Lung microvascular endothelial cell (primary cell): ENCODE measurements at places on chromosomes 13 and 19.

DNA sequence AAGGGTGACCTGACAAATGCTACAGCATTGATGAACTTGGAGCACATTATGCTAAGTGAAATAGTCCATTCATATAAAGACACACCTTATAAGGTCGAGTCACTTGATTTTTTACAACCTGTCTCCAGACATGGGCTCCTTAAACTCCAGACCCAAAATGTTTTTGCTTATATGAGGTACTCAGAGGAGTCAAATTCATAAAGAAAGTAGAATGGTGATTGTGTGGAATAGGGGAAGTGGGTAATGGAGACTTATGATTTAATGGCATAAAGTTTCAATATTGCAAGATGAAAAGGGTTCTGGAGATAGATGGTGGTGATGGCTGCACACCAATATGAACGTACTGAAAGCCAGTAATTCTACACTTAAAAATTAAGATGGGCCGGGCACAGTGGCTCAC is 59.3 kb downstream of the ZNF627 start:
- DNase-seq: no peak

- peak; percentile 19 for DNase-seq
These were observed 12.8 kb downstream of the FUT6 start for GRCh38 chr19:5826531-5827341.

DNA sequence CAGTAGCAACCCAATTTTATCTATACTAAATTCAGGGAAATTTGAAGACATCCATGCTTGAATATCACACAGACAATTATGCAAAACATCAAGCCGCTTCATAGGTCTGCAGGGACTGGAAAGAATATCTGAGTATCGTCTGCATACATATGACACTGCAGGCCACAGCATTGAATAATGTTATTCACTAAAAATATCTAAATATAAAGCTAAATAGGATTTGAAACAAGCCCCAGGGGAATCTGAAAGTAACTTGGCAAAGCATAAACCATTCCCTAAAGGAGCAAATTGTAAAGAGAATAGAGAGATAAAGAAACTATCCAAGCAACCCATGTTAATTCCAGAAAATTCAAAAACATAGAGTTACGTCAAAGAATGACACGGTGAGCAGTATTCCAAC is 1251.0 kb downstream of the PCDH17 start:
- DNase-seq: no peak

GRCh38 chr13:52706081-52706480 is 33.5 kb downstream of the CNMD start:
- no peak for DNase-seq

DNA sequence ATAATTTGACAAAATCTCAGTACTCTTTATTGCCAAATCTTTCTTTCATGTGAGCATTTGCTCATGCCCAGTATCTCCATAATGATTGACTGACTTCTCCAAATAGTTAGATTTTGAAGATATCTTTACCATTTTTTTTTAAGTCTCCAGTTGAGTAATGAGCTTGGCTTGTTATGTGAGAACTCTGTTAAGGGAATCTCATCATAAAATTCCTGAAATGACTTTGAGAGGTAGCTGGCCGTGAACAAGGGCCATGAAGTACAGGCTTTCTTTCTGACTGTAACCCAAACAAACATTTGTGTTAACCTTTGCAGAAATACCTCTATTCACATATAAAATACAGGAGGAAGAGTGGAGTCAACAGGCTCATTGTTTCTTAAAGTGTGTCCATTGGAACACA is 449.7 kb downstream of the IRS2 start:
- no peak for DNase-seq

DNA sequence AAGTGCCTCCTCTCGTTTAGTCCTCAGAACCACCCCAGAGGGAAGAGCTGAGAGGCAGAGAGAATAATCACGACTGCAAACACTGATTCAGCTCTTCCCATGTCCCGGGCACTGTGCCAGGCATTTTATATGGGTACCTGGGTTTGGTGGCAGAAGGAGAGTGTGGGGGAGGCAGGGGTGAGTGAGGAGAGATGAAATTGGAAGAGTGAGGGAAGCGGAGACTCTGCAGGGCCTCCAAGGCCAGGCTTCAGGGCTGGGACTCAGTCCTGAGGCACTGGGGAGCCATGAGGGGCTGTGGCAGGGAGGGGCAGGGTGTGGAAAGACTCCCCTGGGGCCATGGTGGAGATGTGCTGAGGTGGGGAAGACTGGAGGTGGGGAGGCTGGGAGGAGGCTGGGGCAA is 8.7 kb downstream of the SYNGR4 start:
- DNase-seq: no peak

DNA sequence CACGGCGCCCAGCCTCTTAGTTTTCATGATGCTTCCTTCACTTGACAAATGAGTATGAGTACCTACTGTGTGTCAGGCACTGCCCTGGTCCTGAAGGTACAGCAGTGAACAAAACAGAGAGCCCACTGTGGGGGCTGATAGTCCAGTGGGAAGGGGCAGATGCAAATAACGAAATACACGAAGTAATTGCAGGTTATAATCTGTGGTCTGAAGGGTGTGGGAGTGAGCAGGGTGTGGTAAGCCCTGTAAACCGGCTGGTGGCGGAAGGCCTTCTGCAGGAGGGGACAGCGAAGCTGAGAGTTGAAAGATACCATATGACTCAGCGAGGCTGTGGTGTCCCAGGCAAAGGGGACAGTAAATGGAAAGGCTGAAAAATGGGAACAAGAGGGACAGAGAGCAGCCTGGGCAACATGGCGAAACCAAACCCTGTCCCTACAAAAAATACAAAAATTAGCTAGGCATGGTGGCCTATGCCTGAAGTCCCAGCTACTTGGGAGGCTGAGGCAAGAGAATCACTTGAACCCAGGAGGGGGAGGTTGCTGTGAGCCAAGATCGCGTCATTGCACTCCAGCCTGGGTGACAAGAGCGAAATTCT is 60.5 kb downstream of the MAP4K1 start:
- DNase-seq: no peak

GRCh38 chr13:65292488-65292901 is 1937.6 kb downstream of the PCDH9 start:
- no peak for DNase-seq

DNA sequence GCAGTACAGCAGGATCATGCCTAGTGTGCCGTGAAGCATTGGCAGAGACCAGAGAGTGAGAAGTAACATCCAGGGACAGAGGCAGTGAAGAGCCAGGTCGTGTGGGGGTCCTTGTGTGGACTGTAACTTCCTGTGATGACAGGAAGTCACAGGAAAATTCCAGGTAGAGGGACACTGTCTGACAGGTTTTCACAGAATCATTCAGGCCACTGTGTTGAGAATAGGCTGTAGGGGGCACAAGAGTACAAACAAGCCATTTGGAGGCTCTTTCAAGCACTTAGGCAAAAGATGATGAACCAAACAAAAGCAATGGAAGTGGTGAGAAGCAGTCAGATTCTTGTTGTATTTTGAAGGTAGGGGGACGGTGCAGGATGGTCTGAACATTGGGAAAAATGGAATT is 46.4 kb downstream of the N4BP2L1 start:
- DNase-seq: peak; percentile 26

GRCh38 chr13:61592489-61592888 is 176.8 kb upstream of the PCDH20 start:
- DNase-seq: no peak

DNA sequence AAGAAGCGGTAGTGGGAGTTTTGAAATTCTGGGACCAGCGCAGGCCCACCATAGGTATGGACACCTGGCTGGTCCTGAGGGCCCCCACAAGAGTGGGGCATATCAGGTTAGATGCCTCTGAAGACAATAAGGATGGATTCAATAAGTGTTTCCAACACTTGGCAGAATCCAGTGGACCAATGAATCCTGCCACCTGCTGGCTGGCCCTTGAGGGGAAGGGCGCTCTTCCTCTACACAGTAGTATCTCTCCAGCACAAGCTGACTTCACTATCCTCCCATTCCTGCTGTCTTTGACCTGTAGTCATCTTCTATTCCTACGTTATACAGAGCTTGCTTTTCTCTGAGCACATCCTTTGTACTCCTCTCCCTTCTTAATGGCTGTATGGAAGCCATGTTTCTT is 199.7 kb upstream of the TSHZ3 start:
- no peak for DNase-seq

DNA sequence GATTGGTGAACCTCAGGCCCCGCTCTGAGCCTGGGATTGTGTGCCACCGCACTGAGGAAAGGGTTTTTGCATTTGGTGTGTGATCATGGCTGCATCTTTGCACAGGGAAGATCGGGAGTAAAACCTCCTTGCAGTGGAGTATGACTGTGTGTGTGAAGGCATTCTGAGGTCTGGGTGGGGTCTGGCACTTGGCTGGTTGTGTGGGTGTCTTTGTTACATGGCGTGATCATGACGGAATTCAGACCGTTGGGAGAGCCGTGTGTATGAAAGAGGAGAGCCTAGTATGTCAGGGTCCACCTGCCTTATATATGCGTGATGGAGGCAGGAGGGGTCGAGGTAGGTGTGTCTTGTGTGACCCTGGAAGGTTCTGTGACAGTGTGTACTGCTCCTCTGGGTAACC is 740 bp upstream of the BEST2 start:
- DNase-seq: no peak

- DNase-seq: no peak
These were observed 22.4 kb upstream of the C13orf46 start for GRCh38 chr13:113996081-113996911.

- DNase-seq: peak; percentile 46
These were observed 8.2 kb downstream of the GPC5 start for GRCh38 chr13:91406619-91407018.

GRCh38 chr13:26011208-26011573 is 40.6 kb downstream of the SHISA2 start:
- no peak for DNase-seq

GRCh38 chr19:8360196-8360595 is 3.8 kb upstream of the ANGPTL4 start:
- no peak for DNase-seq

DNA sequence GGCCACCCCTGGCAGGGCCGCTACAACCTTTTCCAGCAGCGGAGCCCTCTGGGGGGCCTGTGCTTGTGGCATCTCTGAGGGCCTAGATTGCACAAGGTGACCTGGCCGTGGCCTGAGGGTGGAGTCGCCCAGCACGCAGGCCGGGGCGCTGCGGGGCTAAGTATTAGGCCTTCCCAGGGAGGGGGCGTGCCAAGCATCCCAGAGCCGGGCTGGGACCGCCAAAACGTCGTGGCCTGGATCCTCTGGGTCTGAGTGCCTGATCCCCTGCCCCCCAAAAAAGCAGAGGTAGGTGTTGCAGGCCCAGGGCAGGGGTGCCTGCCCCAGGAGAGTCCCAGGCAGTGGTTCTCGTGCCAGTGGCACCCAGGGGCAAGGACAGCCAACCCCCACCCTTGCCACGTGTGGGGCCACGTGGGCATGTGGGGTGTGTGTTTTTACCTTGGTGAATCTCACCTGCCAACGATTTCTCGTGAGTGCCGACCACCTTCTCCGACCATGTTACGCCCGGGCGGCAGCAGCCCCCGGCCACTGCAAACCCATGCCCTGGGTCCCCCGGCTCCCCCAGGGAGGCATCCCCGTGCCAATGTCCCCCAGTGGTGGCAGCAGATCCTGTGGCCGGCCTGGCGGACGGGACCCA is 12.6 kb upstream of the GNA15 start:
- DNase-seq: no peak

GRCh38 chr13:23731709-23732108 is 157.5 kb downstream of the MIPEP start:
- no peak for DNase-seq

DNA sequence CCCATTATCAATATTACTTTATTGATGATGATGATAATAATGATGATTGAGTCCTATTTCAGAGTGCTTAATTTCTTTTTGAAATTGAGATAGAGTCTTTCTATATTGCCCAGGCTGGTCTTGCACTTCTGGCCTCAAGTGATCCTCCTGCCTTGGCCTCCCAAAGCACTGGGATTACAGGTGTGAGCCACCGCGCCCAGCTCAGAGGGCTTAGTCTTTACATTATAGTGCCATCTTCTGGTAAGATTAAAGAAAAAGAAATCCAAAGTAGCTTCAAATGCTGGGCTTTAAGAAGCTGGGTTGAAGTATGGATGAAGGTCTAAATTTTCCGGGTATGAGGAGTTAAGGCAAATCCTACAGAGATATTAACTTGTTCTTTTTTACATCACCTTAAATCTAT is 3.4 kb upstream of the ZNF333 start:
- peak; percentile 31 for DNase-seq

GRCh38 chr13:113734826-113735125 is 24.2 kb upstream of the TMEM255B start:
- DNase-seq: no peak

DNA sequence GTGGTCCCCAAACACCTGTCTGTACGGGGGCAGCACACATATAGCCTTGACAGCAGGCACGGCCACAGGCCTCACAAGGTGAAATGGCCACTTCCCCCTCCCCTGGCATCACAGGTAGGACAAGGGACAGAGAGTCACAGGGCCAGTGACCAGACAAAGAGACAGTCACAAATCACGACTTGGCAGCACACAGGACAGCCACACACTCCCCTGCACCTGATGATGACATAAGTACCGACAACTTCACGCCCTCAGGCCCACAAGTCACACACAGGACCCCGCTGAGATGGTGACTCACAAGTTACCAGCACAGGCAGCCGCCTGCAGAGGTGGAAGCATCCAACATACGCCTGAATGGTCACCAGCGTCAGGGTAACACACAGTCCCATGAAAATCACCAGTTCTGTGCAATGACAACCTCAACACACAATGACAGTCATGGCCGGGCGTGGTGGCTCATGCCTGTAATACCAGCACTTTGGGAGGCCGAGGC is 16.5 kb downstream of the TYK2 start:
- no peak for DNase-seq

- no peak for DNase-seq
These were observed 6.5 kb upstream of the HSPH1 start for GRCh38 chr13:31168166-31168565.

GRCh38 chr19:46610851-46611770 is 10.0 kb downstream of the CALM3 start:
- no peak for DNase-seq
